ENCODE measurements at places on chromosomes 2 and 18. TPM values are rescaled to one million over a fixed set of nuclear protein-coding genes. Genes with fewer than 3 reads are reported as not detected.
A peak's percentile ranks its signal among the peaks of the same experiment; 100 is the strongest.

DNA sequence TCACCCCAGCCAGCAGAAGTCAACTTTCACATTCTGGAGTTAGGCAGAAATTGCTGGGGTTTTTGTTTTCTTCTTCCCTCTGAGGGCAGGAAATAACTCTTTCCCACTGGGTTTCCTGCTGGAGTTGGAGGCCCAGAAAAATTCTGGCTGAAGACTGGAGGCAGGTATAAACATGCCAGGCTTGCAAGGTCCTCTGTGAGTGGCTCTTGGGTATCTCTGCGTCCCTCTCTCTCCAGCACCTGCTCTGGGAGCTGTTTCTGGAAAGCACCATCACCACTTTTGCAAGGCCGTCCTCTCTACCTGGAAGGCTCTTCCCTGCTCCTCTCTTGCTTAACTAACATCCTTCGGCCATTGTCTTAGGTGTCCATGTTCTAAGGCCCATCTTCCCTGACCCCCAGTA lies 91.0 kb downstream of the MCFD2 start:
- ATAC-seq = no peak

GRCh38 chr2:109382226-109382895 lies 231.4 kb downstream of the SEPTIN10 start:
- ATAC-seq = peak; percentile 49

DNA sequence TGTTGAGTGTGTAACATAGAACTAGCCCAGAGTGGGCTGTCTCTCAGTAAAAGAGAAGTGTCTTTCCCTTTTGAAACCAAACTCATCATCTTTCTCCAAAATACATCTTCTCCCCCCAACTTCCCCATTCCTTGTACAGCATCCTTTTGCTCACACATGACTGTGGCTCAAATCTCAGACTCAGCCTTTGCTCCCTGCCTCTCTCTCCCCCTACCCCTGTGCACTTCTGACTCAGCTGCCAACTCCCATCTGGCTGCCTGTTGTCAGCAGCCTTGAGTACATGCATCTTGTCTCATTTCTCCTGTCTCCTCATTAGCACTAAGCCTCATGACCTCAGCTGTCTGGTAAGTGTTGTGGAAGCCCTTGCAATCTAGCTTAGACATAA lies 18.1 kb upstream of the MGAT4A start:
- ATAC-seq = peak; percentile 100

GRCh38 chr2:182824056-182824766 lies 42.2 kb downstream of the FRZB start:
- ATAC-seq = no peak

GRCh38 chr2:138536302-138536701 lies 34.7 kb downstream of the SPOPL start:
- no peak for ATAC-seq

GRCh38 chr2:82823892-82824291 lies 1635.2 kb downstream of the SUCLG1 start:
- no peak for ATAC-seq

DNA sequence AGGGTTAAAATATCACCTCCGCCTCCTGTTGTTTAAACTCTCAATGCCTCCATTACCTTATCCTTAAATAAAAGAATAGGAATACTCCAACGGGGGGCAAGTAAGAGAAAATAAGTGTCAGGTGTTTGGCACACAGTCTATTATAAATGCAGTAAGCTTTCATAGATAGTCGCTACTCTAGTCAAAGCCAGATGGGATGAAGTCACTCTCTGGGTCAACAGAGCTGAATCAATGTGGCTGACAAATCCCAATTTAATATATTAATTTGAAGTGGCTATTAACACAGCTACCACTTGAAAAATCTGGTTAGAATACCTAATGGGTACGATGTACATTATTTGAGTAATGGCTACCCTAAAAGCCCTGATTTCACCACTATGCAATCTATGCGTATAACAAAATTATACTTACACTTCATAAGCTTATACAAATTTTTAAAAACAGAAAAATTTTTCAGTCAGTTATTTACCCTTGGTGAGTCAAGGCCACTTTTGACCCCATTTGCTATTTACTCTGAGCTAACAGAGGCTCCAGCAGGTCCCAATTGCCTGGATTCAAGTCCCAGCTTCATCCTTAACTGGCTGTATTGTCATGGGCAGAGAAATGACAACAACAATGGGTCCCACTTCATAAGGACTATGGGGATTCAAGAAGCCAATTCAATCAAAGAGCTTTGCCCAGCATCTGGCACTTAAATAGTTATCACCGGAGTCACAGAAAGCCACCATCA lies 167.5 kb upstream of the PID1 start:
- peak; percentile 72 for ATAC-seq

DNA sequence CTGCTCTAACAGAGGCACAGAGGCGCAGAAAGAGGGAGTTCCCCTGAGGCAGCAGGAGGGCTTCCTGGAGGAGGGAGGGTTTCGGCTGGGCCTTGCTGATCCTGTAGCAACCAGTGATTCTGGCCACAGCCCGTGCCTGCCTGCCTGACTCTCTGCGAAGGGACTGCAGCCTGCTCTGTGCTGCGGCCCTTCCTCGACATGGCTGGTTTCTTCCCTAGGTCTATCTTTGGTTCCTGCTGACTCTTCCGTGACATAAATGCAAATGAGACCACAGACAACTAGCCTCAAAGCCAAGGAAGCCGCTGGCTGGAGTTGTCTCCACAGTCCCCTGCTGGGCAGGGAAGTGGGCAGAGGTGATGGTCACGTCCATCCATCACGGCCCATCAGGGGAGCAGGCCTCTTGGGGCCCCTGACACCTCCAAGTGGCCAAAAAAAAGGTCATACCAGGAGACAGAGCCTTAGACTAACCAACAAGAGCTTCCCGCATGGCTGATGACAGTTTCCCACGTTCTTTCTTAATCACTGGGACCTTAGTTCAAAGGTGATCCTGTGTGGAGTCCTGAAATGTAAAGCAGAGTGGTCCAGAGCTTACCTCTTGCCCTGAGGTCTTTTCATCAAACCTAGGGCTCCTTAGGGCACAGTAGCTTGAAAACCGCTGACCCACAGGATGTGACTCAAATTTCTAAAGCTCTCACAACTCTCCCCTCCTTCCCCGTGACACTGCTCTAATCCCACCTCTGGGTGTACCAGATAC lies 55.3 kb downstream of the HS1BP3 start:
- peak; percentile 74 for ATAC-seq

- ATAC-seq = no peak
These were observed 72.1 kb downstream of the PSMG2 start for GRCh38 chr18:12774982-12775381.

- ATAC-seq = no peak
These were observed 42.9 kb downstream of the CABYR start for GRCh38 chr18:24181806-24182205.

DNA sequence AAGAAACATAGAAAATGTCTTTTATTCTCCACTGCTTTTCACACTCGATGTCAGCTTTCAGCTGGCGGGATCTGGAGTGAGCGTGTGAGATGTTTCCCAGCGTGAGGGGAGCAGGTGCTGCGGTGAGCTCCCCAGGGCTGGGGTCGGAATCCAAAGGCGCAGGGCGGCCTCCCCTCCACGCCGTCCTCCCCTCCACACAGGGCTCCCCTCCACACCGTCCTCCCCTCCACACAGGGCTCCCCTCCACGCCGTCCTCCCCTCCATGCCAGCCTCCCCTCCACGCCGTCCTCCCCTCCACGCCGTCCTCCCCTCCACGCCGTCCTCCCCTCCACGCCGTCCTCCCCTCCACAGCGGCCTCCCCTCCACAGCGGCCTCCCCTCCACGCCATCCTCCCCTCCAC lies 26.9 kb upstream of the KCNG2 start:
- no peak for ATAC-seq

DNA sequence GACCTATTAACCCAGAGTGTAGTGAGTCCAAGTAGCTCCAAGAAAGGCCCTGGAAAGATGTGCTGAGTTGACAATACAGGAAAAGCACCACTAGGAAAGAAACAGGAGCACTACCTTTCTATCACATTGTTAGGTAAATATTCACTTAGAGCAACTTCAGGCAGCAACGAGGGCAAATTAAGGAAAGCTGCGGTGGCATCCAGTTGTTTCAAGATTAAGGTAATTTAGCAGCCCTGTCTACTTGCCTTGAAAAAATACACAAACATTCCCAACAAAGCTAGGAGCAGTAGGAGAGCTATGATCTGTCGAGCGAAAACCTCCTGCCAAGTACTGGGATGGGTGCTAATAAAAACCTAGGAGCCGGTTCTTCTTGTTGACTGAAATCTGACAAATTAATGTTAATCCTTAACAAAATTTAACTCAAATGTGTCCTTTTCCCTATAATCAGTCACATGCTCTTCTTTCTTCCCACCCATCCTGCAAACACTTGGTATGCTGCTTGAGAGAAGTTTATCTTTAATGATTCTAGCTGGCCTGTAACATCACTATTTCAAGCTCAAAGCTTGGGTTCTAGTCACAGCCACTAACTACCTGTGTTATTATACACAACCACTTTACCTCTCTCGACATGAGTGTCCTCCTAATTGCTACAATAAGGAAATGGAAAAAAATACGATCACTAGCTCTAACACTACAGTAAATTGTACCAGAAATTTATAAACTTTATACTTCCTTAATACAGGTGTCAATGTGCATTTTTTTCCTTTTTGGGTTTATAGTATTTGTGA lies 2.0 kb downstream of the ACAA2 start:
- no peak for ATAC-seq

- ATAC-seq = no peak
These were observed 67.1 kb downstream of the DIPK1C start for GRCh38 chr18:74389991-74390390.

DNA sequence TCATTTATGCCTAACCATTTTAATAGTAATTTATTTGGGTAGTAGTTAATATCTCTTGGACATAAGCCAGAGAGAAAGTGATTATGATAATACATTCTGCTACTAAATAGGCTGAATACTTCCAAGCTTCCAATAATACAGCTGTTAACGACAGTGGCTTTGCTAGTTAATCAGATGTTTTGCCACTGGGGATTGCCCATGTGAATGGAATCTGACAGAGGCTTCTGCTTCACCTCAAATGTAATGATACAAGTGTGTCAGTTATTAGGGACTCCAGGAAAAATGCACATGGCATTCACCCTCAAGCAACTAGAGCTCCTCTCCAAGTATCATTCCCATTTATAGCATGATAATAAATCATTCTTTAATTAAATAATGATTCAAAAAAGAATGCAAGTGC lies 185.0 kb upstream of the TMEFF2 start:
- ATAC-seq = no peak

DNA sequence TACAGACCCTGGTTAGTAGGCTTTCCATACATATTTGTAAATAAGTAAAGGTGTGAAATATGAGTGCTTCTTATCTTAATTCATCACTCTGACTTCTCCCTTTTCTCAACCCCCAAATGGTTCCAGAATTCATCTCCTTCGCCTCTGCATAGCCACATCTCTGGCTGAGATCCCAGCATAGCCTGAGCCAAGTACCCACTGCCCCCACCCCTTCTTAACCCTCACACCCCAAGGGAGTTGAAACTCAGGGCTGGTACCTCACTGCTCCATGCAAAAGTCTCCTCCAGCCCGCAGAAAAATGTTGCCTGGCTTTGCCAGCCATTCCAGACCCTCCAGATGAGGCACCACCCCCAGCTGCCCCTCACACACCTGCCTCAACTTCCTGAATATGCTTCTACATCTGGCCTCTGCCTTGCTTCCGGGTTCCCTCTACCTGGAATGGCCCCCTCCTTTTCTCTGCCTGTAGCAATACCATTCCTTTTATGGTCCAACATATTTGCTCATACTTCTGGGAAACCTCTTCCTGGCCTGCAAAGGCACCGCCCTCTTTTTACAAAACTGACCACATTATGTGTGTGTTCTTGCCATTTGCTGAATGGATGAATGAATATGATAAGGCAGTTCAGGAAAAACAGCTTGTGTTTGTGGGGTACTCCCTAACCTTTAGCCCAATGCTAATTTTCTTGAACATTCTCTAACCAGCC lies 112.8 kb downstream of the CELF4 start:
- ATAC-seq = no peak

DNA sequence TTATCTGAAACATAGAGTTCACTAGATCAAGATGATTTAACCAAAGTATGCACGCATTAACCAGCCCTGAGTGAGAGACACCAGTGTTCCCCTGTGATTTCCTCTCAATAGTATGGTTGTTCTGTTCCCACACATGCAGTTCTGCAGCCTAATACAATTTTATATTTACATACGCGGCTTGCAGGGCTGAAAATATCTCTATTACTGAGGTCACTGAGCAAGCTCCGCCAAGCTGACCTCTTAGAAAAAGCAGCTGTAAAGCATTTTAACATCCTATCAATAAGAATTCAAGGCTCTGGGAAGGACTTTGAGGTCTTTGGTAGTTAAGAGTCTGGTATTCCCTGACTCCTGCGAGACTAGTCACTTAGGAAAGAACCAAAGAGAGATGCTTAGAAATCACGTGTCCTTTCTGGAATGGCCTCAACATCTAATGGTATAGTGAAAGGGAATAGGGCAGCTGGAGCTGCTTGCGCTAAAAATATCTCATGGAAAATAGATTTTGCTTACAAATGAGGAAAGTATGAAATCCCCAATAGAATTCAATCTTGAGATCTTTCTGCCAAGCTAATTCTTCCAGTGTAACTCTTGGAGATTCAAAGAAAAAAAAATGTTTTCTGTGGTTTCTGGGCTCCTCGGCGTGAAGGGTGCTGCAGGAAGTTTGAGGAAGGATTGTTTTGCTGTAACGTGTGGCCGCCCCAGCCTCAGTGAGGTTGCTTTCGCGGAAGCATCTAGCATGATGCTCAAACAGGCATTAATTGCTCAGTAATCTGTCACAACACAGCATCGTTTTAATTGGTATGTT lies 59.2 kb downstream of the DOCK10 start:
- ATAC-seq = peak; percentile 85

GRCh38 chr2:102100371-102101096 lies 42.0 kb upstream of the IL1R1 start:
- ATAC-seq = no peak

DNA sequence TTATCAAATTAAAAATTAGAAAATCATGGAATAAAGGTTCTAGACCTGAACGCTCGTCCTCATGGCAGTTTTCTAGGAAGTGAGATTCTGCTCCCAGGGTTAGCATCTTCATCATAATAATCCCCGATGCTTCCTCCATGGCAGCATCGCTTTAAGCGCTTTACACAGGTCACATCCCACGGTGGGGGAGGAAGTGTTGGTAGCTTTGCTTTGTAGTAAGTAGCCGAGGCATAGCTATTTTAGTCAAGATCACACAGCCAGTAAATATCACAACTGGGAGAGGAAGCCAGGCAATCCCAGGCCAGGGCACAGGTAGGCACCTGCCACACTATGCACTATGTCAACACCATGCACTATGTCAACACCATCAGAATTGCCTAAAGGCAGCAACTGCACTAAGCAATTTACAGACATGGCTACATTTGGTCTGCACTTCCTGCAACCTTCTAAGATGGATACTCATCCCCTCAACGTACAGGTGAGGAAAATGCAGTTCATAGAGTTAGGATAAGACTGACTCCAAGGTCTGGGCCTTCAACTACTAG lies 205.5 kb downstream of the FBXO15 start:
- ATAC-seq = no peak

Gene SH2D6
- total RNA-seq = 3.0 TPM

Gene SP5
- 0.47 TPM for total RNA-seq

Gene TTR
- total RNA-seq = 4.2 TPM

Gene UGT1A5
- not detected for total RNA-seq

Gene ALPG
- 0.39 TPM for total RNA-seq

Gene NEU2
- total RNA-seq = not detected

Gene PIK3C3
- total RNA-seq = 92.7 TPM

Gene CCBE1
- 0.97 TPM for total RNA-seq

Gene C2orf49
- total RNA-seq = 20.6 TPM

Gene DAPL1
- not detected for total RNA-seq

Gene CTAGE1
- total RNA-seq = 0.16 TPM

Gene POTEI
- 0.11 TPM for total RNA-seq

Data from motor neuron (in vitro differentiated cells).